Osteocyte (in vitro differentiated cells): ENCODE measurements at places on chromosomes 3 and 15.

DNA sequence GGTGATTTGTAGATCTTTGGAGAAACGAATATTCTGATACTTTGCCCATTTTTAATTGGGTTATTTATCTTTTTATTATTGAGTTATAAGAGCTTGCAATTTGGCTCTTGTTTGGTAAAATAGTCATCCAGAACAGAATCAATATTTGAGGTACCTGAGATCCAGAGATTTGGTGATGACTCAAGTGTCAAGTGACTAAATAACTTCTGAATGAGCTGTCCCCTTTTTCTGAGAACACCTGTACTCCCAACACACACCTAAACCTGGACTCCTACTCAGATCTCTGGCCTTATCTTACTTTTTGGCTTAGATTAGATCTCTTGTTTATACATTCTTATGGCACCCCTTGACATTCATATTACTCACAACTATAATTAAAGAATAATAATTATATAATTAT is 3.1 kb upstream of the TRA2B start:
- no peak for DNase-seq

GRCh38 chr3:189157232-189158007 is 14.4 kb upstream of the TPRG1 start:
- DNase-seq = no peak

DNA sequence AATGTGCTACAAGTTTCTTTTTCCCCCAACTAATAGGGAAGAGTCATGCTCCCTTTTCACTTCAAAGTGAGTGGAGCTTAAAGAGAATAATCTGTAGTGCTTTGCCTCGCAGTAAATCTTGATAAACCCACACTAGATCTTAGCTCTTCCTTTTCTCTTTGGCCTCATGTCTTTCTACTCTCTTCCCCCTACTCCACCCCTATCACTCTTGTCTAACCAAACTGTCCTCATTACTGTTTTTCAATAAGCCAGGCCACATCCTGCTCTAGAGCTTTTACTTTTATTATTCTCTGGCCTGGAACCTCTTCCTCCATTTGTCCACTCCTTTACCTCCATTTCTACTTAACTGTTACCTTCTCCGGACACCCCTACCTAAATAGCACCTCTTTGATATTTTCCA is 291.0 kb upstream of the SATB1 start:
- DNase-seq = no peak

GRCh38 chr3:99902091-99902490 is 84.4 kb downstream of the CMSS1 start:
- no peak for DNase-seq

GRCh38 chr3:13621381-13622221 is 72.7 kb downstream of the FBLN2 start:
- no peak for DNase-seq

GRCh38 chr3:9793161-9793781 is 389 bp downstream of the ARPC4 start:
- DNase-seq = no peak

GRCh38 chr3:101521211-101521701 is 8.2 kb upstream of the SENP7 start:
- no peak for DNase-seq

- no peak for DNase-seq
These were observed 32.4 kb downstream of the DZIP1L start for GRCh38 chr3:138082992-138083386.

DNA sequence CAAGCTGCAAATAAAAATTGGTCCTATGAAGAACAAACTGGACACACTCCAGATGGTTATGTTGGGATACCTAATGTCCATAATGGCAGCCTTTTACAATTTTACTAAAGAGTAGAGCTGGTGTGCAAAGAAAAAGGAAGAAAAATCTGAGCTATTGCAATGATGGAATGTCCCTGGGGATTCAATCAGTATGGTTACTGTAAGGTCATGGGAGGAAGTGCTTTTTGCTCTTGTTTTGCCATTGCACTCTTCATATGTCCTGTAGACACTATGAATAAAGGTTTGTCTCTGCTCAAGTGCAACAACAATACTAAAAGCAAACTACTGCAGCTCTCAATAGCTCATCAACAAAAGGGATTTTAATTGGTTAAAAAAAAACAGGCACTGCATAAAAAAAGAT is 5.4 kb downstream of the PFN2 start:
- no peak for DNase-seq

GRCh38 chr15:43934480-43934879 is 107.7 kb downstream of the WDR76 start:
- DNase-seq = no peak

DNA sequence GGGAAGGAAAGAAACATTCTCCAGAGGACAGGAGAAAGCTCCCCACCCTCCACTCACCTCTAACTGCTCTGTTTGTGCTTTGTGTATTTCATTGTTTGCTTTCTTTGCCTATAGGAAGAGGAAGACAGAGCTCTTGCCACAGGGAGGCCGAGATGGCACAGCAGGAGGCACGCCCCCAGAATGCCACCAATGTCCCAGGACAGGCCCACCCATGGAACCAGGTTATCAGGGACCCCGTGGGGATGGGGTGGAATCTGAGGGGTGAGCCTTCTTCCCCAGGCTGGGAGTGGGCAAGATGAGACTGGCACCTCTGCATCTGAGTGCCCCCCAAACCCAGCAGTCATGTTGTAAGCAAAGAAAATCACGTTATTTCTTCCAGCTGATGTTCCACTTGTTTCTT is 155.8 kb downstream of the TBC1D2B start:
- no peak for DNase-seq

GRCh38 chr15:75177360-75178071 is 24.2 kb upstream of the C15orf39 start:
- no peak for DNase-seq
